ENCODE measurements at places on chromosomes 2 and 18.

DNA sequence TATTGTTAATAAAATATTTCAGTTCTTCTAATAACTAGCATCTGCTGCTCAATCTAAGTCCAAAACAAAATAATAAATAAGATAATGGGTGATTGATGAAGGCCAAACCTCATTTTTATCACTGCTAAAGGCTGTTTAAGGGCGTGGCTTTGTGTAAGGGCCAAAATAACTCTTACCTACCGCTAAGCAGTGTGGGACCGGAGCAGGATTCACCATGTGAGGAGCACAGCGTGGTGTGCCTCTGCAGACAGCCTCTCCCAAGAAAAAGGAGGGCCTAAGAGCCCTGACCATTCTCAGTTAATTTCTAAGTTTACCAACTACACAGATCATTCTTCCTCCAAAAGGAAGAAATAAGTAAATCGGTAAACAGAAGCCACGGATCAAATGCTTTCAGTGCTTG is 353.7 kb downstream of the ARL6IP6 start:
- no peak for DNase-seq

- no peak for DNase-seq
Measured at GRCh38 chr2:104434966-104435365, 418.9 kb upstream of the POU3F3 start.

- no peak for DNase-seq
Measured at GRCh38 chr2:228675646-228676045, 494.2 kb upstream of the SPHKAP start.

GRCh38 chr2:85275984-85276540 is 51.7 kb downstream of the TGOLN2 start:
- DNase-seq: no peak

GRCh38 chr2:198008230-198008629 is 203.8 kb downstream of the PLCL1 start:
- no peak for DNase-seq

GRCh38 chr2:9764153-9764778 is 79.0 kb upstream of the TAF1B start:
- no peak for DNase-seq

- no peak for DNase-seq
Measured at GRCh38 chr2:127332335-127332734, 38.4 kb upstream of the ERCC3 start.

- no peak for DNase-seq
Measured at GRCh38 chr2:213733893-213734292, 449.6 kb downstream of the SPAG16 start.

DNA sequence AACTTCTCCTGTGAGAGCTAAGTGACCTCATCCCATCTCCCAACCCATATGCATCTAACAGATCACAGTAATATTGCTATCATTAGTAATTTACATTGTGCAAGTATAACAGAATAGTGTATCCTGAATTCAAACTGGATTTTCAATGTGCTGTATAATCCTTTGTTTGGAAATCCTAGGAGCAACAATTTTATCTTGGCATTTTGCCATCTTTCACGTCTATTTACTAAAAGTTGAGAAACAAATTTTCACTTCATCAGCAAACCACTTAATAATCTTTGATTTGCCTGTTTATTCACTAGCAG is 3.8 kb downstream of the HNRNPLL start:
- no peak for DNase-seq

GRCh38 chr2:71277536-71278103 is 50.7 kb upstream of the PAIP2B start:
- no peak for DNase-seq

DNA sequence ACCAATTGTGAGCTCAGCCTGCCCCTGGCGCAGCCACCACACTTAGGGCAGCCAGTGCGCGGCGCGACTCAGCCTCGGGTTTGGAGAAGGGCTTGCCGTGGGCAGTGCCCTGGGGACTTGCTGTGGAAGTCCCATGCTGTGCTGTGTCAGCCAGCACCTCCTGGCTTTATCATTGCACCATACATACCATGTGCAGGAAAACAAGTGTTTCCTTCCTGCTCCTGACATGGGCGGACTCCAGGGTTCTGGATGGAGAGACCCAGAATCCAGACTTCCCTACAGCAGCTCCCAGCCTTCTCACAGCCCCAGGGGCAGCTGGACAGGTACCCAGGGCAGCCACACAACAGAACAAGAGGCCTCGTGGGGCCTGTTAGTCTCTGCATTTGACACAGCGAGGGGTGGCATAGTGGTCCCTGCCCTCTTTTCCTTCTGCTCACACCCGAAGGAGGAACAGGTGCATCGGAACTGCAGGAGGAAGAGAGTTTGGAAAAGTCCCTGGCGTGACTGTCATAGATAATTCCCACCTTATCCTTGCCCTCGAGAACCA is 54.2 kb downstream of the SDC1 start:
- no peak for DNase-seq

GRCh38 chr2:35785564-35785963 is 570.0 kb upstream of the CRIM1 start:
- DNase-seq: no peak

- DNase-seq: no peak
Measured at GRCh38 chr2:65175894-65176530, 46.1 kb upstream of the RAB1A start.

GRCh38 chr2:127810619-127811396 is at the start of gene WDR33:
WDR33 (minus strand) TSS chr2:127811171; CDS start chr2:127770981, 40,190 bp downstream.
- DNase-seq: peak; percentile 96

GRCh38 chr18:72848503-72849237 is 19.1 kb downstream of the NETO1 start:
- DNase-seq: no peak

DNA sequence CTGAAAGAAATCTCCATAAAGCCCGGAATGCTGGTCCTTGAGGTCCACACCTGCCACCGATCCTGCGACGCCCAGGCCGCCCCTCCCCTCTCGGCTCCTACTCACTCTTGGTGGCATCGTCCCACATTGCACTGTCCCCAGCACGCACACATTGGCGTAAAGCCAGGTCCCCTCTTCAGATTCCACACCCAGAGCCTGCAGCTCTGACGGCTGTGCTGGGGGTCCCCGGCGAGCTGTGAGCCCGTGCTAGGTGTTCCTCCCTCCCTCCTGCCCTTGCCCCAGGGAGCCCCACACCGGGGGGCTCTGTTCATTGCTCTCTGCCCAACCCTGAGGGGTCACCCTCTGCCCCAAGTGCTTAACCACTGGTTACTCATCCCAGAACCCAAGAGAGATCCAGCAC is 8.5 kb downstream of the TPO start:
- DNase-seq: no peak

DNA sequence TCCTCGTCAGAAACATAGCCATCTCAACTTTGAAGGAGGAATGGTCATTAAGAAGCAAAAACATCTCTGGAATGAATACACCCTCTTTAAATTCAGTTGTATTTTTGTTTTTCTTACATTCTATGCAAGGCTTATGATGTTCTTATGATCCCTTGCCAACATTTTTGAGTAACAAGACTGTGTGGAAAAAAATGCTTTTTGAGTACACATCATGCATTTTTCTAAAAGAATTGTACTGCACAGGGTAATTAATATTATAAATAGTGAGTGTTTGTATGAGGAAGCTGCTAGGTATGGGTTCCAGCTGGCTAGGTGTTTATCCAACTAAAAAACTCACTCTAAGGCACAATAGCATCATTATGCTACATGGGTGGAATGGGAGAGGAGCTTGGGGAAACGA is 59.0 kb upstream of the SPATS2L start:
- DNase-seq: no peak

GRCh38 chr18:28163201-28163775 is 13.6 kb downstream of the CDH2 start:
- no peak for DNase-seq

- DNase-seq: no peak
Measured at GRCh38 chr18:73724958-73725357, 422.7 kb downstream of the FBXO15 start.

- no peak for DNase-seq
Measured at GRCh38 chr2:171512683-171513195, 9.5 kb upstream of the CYBRD1 start.

DNA sequence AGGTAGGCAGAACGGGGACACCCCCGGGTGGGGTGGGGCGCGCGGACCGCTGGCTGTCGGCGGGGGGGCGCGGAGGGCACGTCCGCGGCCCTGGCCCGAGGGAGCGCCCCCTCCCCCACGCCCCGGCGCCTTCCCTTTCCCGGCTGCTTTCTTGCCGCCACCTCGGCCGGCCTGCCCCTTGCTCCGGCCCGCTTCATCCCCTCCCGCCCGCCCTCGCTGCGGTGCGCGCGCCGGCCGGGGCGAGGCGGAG is 443 bp downstream of the VAPA start:
- DNase-seq: no peak

Data from type B pancreatic cell (in vitro differentiated cells).